ENCODE measurements at places on chromosomes 5 and 9.

DNA sequence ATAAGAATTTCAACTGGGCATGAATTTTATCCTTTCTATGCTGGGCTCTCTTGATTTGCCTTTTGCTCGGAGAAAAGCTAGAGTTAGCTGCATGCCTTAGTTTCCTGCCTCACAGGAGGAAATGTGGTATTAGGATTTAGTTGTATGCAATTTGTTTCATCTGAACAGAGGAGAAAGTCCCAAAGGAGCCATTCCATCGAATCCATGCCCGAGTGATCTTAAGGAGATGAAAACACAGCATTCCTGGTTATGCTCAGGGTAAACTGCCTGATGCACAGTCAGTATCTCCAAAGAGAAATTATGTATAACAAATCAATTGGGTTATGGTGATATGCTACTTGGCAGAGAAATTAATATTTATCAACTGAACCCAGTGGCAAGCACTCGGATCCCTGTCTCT lies 51.1 kb downstream of the TTC1 start:
- no peak for DNase-seq

- DNase-seq, result no peak
Observed at GRCh38 chr5:130092991-130093390, 188.7 kb downstream of the CHSY3 start.

DNA sequence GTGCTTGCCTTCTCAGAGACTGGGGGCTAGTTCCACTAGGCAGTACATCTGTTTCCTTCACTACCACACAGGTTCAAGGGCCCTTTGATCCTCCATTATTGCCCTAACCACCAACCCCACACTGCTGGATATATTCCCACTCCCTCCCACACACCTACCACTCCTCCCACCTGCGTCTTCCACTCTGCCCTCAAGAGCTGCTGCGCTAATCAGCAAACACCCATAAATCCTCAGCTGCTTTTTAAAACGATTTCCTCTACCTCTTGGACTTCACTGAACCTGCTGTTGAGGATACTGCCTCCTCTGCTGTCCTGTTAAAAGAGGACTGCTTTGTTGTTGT lies 120.9 kb downstream of the MAPKAP1 start:
- no peak for DNase-seq

GRCh38 chr9:4080921-4081895 lies 218.7 kb downstream of the GLIS3 start:
- no peak for DNase-seq

DNA sequence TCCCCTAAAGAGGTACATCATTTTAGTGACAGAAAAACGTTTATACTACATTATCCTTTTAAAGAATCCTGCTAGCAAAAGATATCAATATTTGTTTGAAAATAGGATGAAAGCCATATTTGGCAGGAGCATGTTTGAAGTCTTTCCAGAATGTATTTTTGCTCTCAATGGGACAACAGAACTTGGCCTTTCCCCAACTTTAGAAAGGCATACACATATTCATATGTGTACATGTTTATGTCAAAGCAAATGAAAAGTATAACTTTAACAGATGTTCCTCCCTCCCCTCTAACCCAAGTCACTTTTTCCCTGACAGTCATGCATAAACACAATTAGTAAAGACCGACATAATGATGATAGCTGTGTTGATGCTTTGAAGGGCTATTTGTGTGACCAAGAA lies 427.8 kb upstream of the CDH6 start:
- DNase-seq, result no peak

- no peak for DNase-seq
Observed at GRCh38 chr9:133538176-133538575, 3.7 kb downstream of the ADAMTSL2 start.

DNA sequence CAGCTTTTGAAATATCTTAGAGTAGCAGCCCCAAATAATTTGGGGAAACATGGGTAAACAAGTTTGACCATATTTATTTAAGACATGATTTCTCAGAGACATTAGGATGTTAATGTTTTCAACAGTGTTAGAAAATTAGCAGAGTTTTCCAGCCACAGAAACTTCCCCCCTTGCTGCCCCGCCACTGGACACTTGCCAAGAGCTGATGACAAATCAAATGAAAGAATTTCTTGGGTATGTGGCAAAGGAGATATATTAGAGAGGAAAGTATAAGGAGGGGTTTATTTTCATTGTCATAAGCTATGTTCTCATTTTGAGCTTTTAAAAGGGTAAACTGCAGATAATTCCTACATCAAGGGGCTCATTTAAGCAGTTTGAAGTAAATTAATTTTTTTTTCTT lies 15.9 kb downstream of the GABRA1 start:
- no peak for DNase-seq

DNA sequence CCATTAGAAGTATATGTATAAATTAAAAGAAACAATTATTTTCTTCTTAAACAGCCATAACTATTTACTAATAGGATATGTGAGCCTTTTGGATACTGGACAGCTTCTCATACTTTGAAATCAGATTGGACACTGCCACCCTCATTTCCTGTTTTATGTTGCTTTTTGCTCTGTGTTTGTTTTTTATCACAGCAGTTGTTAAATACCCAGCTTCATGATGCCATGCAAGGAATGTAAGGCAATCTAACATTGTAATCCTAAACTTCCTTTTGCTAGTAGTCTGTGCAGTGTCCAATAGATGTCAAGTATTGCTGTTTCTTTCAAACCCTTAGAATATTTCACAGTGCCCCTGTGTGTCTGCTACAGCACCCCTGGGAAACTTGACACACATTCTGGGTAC lies 56.2 kb downstream of the CNTLN start:
- DNase-seq, result no peak

- DNase-seq, result no peak
Observed at GRCh38 chr9:92911511-92912475, 34.0 kb upstream of the ZNF484 start.

GRCh38 chr5:107977550-107978071 lies 306.9 kb upstream of the EFNA5 start:
- no peak for DNase-seq

GRCh38 chr5:147508711-147509040 lies 1.2 kb downstream of the DPYSL3 start:
- DNase-seq, result no peak

- no peak for DNase-seq
Observed at GRCh38 chr9:134851020-134851419, 29.6 kb upstream of the FCN2 start.

GRCh38 chr9:130020618-130021017 lies 22.4 kb downstream of the FNBP1 start:
- DNase-seq, result no peak

DNA sequence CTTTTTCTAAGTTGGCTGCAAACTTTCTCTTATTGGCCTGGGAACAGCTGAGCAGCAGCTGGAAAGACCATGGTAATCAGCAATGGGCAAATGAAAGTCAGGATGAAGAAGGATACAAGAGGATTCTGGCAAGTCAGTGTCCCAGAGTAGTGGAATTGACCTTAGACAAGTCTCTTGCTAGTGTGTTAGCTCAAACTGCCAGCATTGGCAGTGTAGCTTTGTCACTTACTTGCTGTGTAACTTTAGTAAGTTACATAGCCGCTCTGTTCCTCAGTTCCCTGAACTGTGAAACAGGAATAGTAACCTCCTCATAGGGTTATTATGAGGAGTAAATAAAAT lies 3.6 kb downstream of the ALDH1A1 start:
- no peak for DNase-seq

DNA sequence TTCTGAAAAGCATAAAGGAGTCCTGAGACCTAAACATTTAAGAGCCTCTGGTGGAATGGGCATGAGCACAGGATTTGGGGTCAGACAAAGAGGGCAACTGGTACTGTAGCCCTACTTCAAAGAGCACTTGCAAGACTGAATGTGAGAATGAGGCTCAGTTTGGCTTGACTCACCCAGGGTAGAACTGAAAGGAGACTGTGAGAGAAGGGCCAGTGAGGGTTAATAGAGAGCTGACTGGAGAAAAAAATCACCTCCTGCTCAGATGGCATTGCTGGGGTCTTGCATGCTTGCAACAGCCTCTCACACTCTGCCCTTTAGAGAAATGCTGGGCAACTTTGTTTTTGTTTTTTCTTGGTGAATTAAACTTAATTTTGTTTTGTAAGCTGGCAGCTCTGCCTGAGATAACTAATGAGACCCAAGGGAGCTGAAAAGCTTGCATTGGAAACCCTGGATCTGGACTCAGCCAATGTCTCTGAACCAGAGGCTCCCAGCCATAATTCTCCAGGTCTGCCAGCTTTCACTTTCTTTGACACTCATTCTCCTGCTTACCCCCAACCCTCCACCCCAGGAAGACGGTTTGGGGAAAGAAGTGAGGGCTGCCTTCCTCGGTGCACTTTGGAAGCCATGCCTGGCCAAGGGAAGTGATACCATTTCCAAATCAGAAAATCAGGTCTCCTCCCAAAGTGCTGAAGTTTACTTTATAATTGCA lies 161.1 kb upstream of the PANK3 start:
- DNase-seq, result no peak

DNA sequence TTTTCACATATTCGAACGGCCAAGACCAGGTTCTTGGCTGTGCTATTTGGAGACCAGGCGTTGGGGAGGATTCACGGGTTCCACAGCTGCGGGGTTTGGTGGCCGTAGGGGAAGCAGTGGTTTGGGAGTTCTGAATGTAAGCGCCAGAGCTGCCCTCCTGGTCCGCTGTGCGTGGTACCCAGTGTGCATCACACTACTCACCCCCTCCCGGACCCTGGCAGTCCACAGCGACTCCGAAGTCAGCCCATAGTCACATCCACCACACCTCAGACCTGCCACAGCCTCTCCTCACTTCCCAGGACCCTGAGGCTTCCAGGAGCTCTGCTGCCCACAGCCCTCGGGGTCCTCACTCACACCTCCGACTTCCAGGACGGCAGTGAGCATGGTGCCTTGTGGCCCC lies 26.8 kb downstream of the AMBP start:
- DNase-seq, result no peak

DNA sequence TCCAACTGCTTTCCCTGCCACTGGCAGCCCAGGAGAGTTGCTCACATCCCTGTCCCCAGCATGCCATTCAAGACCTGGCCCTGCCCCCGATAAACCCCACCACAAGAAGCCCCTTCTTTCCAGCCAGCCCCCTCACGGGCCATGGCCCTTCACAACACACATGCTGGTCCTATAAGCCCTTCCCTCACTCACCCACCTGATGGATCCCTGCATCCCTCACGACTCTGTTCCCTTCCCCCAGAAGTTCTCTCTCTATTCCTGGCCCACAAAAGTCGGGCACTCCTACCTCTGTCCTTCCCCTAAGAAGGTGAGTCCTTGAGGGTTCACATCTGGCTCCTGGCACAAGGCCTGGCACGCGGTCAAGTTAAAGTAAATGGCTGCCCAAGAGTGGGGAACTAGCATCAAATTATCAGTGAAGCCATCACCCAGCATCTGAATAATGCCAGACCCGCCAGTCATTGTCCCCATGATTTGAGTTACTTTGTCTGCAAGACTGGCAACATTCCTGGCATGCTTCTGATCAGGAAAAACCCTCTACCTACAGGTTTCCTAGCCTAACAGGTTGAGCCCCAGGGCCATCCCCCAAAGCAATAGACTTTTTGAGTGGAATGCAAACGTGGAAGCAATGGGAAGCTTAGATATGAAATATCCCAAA lies 65.9 kb downstream of the CRB2 start:
- DNase-seq, result no peak

DNA sequence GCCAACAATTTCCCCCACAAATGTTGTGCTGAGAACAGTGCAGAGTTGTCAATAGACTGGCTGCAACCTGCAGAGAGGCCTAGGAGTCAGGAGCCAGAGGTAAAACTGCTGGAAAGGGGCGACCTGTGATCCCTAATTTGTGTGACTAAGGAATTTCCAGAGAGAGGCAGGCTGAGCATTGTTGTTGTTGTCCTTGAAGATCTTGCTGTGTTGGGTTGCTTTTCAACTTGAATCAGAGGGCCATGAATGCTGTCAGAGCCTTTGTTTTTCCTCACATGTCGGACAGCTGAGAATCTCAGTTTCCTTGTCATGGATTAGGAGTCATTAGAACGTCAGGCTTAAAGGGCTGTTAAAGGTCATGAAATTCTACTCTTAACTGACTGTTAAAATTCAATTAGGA lies 134.6 kb upstream of the ASTN2 start:
- DNase-seq, result no peak

DNA sequence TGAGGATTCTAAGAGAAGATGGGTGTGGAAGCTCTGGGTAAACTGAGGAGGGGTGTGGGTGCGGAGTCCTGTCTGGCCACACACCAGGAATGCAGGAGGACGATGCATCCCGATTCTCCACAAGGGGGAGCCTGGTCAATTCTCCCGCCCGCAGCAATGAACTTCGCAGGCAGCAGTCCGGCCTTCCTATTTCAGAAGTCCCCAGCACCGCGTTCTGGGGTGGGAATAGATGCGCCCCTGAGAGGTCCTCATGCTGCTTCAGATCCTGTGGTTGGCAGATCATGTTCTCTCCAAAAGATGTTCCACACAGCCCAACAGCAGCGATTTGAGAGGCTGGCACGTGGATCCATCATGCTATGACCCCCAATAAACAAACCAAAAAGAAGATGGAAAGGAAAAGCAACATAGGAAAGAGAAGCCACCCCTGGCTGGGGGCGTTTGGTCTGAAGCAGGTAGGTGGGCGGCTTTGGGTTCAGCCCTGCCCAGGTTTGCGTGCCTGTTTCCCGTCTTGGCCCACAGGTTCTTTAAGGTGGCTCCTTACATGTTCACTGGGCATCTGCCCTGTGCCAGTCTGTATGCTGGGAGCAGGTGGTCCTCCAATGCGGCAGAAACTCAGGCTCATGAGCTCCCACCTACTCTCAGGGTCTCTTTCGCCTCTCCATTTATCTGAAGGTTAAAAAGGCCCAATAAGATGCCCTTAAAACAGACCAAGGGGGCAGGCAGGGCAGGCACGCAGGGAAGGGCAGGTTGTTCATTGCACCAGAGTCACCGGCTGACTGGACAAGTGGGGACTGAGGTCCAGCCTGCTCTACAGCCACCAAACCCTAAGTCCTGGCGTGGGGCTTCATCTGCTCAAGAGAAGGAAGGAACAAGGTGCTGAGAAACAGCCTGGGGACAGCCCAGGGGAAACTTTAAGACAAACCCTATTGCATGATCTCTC lies 171.6 kb downstream of the PAX5 start:
- DNase-seq, result no peak

- peak; percentile 29 for DNase-seq
Observed at GRCh38 chr9:84759300-84759750, 89.8 kb downstream of the NTRK2 start.

DNA sequence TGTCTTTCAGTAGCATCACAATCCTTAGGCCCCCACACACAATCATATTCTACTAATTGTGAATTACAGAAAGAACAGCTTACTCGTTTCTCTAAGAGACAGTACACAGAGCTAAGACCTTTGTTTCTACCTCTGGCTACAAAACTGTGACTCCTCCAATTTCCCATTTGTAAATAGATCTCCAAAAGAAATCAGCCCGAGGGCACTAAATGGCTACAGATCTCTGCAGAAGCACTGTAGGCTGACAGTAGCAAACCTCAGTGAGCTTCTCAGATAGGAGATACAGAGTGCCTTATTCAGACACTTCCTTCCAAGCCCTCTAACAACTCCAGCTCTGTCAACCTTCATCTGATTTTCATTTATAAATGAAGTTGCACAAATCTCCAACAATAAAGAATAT lies 51.0 kb downstream of the EFNA5 start:
- no peak for DNase-seq

- DNase-seq, result no peak
Observed at GRCh38 chr5:157611571-157612476, 36.2 kb upstream of the ADAM19 start.

Measured in CD4-positive, alpha-beta T cell treated with Interleukin-12 subunit alpha and Interleukin-12 subunit beta, for 1 hour (primary cell).